Activated CD4-positive, alpha-beta memory T cell treated with anti-CD3 and anti-CD28 coated beads, Interleukin-2, amount 10 ng/mL, durations not matched to agents 7 days and 5 days (primary cell): ENCODE measurements at places on chromosomes 2 and 18.

DNA sequence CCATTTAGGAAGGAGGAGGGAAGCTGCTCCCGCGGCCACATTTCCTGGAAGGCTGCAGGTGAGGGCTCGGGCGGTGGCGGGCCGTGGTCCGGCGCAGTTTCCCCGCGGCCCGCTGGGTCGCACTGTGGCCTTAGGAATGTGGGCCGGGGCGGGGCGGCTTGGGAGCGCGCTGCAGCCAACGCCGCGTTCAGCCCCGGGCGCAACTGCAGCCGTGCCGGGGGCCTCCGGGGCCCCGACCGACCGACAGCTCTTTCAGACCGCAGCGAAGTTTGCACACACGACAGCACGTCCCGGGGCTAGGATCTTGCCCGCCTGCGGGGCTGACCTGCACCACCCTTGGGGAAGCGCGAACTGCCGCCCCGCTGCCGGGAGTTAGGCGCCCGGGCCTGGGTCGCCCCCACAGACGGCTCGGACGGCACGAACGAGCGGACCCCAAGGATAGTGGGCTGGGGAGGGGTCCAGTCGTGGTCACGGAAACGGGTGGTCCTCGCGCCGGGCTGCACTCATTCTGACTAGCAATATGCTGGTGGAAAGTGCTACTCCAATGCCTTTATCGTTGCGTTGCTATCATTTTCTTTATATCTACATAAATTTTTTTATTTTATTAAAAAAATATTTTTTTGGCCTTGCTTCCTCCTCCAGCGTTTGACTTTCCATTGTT lies 69.9 kb upstream of the DLX2 start:
- DNase-seq = peak; percentile 68

DNA sequence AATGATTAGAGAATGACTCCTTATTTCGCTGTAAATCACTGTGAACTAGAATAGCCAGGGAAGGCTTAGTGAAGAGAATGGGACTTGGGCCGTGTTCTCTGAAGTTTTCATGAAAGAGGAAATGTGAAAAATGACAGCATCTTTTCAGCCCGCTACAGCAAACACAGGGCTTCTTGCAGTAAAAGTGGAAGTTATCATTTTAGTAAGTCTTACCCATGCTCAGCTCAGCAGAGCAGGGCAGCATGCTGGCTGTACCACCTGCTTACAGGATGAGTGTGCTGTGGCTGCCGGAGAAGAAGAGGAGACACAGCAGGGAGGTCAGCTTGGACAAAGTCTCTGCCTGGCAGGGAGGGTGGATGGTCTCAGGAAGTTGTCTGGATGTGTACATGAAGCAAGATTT lies 300.7 kb upstream of the DLGAP1 start:
- DNase-seq = no peak

DNA sequence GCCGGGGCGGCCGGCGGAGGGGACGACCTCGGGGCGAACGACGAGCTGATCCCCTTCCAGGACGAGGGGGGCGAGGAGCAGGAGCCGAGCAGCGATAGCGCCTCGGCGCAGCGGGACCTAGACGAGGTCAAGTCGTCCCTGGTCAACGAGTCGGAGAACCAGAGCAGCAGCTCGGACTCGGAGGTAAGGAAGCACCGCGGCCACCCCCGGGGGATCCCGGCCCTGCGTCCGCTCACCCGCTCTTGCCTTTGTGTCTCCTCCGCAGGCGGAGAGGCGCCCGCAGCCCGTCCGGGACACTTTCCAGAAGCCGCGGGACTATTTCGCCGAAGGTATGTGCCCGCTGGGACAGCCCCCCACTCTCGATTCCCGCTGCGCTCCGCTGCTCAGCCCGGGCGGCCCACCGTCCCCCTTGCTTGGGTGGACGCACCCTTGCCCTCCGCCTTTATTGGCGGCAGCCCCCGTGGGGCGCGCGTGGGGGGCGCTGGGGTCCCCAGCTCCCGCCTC lies 611 bp downstream of the TCF7L1 start:
- no peak for DNase-seq

DNA sequence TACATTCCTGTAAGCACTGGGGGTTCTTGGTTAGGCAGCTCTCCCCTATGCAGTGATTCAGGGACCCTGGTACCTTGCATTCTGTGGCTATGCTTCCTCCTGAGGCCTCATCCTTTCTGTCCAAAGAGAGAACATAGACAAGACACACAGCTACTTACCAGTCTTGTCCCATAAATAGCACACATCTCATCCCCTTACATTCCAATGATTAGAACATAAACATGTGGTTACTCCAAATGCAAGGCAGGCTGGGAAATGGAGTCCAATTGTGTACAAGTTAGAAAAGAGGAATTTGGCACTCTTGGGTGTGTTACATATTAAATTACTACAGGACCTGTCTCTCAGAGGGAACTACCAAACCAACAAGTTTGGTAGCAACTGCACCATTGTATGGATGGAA lies 171.3 kb downstream of the ARHGAP15 start:
- no peak for DNase-seq

- DNase-seq = no peak
These were observed 139.9 kb downstream of the MYT1L start for GRCh38 chr2:2191110-2191707.

GRCh38 chr2:43349904-43350303 lies 123.5 kb upstream of the ZFP36L2 start:
- DNase-seq = no peak

DNA sequence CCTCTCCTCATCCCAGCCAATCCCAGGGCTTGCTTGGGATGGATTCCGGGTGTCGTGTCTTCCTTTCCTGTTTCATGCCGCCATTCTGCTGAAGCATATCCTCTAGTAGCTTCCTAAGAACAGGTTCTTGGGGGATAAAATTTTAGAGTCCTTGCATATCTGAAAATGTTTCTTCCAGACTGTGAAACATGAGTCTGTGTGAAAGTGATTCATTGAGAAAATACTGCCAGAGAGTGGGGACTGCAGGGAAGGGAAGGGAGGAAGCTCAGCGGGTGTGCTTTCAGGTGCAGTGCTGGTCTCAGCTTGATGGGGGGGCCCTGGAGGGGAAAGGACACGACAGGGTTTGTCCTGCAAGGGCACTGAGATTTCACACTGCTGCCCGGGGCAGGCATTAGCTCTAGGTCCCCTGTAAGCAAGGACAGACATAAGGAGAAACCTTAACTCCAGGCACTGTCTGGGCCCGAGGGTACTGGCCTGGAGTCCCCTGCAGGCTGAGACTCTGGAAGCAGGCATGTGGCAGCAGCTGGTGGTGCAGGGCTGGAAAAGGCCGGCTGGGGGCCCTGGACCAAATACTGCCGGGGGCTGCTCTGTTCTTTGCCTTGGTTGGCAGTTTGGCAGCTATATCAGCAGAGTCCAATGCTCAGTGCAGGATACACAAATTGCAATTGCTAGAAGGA lies 97.6 kb upstream of the HS6ST1 start:
- DNase-seq = peak; percentile 11

DNA sequence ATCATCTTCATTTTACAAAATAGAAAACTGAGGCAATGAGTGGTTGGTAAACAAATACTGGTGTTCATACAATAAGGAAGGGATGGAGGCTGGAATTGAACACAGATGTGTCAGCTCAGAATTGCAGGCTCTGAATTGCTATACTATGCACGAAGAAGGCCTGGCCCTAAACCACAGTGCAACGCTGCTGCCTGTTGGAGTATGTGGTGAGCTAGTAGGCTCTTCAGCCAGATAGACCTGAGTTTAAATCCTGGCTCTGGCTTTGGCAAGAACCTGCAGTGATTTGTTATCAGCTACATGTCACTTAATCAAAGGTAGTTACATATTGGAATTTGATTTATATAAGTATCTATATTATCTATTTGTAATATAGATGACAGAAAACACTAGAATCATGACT lies 1602.4 kb upstream of the CELF4 start:
- no peak for DNase-seq

GRCh38 chr18:41482501-41482900 lies 472.5 kb upstream of the PIK3C3 start:
- no peak for DNase-seq

GRCh38 chr18:36448384-36449290 lies 151.1 kb downstream of the FHOD3 start:
- DNase-seq = no peak

GRCh38 chr18:24611075-24611474 lies 150.6 kb downstream of the HRH4 start:
- no peak for DNase-seq

- no peak for DNase-seq
These were observed 1070.2 kb upstream of the NXPH2 start for GRCh38 chr2:139850254-139850890.

DNA sequence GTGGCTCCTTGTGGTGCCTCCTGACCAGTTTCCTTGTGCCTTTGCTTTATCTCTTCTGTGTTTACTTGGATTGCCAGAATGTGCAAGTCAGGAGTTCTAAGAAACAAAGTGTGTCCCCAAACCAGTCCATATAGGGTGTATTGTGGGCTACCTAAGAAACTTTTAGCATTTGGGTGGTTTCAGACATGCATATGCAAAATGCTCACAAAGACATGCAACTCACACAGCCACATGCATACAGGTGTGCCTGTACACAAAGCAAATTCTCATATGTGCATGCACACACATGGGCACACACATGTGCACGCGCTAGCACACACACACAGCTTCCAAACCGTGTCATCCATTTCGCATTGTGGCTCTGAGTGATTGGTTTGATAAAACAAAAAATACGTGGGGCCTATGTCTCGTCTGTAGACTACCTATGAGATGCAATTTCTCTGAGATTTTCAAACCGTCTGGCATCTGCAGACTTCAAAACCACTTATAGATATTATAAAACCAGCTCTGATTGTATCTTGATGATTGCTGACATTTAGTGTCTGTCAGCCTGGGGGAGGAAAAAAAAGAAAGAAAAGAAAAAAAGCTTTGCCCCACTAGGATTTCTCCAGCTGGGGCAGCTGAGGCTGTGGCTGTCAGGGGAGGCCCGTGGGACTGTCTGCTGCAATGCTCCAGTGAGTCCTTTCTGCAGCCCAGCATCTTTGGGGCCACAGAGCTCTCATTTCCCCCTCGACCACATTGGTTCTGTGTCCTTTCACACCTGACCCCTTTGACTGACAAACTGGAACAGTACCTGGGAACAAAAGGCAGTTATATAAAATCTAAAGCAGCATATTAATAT lies 556.1 kb downstream of the CMPK2 start:
- no peak for DNase-seq

- no peak for DNase-seq
These were observed 161.6 kb downstream of the EPHA4 start for GRCh38 chr2:221410487-221410886.

DNA sequence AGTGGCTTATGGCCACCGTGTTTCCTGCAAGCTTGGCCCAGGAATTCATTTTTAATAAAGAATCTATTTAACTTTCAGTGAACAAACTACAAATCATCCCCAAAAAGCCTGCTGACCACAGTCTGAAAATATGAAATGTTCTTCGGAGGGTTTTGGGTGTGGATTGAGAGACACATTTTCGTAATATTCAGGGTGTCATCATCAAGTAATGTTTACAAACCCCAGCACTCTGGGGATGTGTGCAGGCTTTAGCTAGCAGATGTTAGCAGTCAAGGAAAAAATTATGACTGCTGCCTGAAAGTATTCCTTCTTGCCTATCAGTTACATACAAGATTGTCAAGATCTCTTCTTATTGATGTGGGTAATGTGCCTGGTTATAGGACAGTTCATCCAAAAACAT lies 143.9 kb upstream of the FN1 start:
- no peak for DNase-seq

- DNase-seq = no peak
These were observed 345.5 kb upstream of the FSIP2 start for GRCh38 chr2:185393091-185393490.

DNA sequence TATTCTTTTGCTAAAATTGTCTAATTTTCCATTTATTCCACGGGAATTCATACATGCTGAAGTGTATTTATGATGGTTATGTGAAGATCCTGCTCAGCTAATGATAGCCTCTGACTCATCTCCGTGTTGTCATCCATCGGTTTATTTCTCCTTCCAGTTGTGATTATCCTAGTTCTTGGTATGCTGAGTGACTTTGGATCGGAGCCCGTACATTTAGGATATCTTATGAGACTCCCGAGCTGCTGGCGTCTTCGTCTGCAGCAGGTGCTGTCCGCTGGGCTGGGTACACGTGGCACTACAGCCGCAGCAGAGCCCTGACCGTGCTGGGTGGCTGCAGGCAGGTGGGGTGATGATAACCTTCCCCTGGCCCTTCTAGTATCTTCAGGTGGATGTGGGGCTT lies 40.1 kb upstream of the GALR1 start:
- DNase-seq = no peak

- DNase-seq = peak; percentile 37
These were observed 1029.1 kb upstream of the KLHL29 start for GRCh38 chr2:22355816-22356433.

GRCh38 chr18:63302636-63303405 lies 16.7 kb downstream of the BCL2 start:
- no peak for DNase-seq

GRCh38 chr2:223882715-223883114 lies 45.3 kb upstream of the AP1S3 start:
- DNase-seq = no peak

DNA sequence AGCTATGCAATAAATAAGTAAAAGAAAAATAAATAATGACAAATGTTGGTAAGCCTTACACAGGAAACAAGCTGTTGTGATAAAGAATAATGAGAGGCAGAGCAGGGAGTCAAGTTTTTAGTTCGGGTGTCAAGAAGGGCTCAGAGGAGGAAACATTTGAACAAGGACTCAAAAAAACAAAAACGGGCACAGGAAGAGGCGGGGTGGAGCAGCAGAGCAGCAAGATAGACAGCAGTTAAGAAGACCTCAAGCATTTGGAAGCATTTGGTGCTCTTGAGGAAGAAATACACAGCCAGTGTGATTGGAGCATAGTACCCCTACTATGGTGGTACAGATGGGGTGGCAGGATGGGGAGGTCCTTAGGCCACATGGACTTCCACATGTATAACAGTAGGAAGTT lies 2.8 kb downstream of the TMEM169 start:
- peak; percentile 43 for DNase-seq

- no peak for DNase-seq
These were observed 82.8 kb upstream of the CCBE1 start for GRCh38 chr18:59779979-59780378.

- no peak for DNase-seq
These were observed 105.0 kb downstream of the ACKR3 start for GRCh38 chr2:236674646-236675045.

GRCh38 chr2:135845257-135845656 lies 8.3 kb upstream of the LCT start:
- no peak for DNase-seq

DNA sequence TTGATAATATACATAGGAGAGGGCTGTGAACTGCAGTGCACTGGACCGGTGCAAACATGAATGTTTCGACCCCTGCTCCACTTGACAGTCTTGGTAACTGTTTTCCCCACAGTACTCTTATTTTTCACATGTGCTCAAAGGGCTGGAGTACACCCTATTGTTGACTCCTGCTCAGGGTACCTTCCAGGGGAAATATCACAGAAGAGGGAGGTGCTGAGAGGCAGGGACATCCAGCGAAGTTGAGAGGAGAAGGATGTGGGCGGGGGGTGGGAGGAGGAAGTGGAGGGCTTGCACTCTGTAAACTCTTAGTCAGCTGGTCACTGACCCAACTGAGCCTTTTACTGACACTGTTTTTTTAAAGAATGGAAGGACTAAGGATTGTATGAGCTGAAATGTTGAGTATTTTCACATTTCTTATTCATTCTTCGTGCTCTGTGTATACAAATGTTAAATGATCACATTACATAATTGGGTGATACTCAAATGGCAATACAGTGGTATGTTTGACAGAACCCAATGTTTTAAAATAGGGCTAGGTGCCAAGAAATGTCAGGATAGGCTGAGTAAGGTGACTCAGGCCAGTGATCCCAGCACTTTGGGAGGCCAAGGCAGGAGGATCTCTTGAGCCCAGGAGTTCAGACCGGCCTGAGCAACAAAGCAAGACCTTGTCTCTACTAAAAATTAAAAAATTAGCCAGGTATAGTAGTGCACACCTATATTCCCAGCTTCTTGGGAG lies 10.0 kb downstream of the INPP4A start:
- DNase-seq = no peak

- no peak for DNase-seq
These were observed 927 bp upstream of the CRYGD start for GRCh38 chr2:208125251-208125650.
